ENCODE measurements at places on chromosomes 1 and 21.

- no peak for DNase-seq
Measured at GRCh38 chr1:65650682-65651081, 142.0 kb upstream of the PDE4B start.

GRCh38 chr1:107359472-107360241, 218.8 kb downstream of the NTNG1 start:
- no peak for DNase-seq

- DNase-seq: no peak
Measured at GRCh38 chr1:87219141-87219540, 109.5 kb upstream of the LMO4 start.

DNA sequence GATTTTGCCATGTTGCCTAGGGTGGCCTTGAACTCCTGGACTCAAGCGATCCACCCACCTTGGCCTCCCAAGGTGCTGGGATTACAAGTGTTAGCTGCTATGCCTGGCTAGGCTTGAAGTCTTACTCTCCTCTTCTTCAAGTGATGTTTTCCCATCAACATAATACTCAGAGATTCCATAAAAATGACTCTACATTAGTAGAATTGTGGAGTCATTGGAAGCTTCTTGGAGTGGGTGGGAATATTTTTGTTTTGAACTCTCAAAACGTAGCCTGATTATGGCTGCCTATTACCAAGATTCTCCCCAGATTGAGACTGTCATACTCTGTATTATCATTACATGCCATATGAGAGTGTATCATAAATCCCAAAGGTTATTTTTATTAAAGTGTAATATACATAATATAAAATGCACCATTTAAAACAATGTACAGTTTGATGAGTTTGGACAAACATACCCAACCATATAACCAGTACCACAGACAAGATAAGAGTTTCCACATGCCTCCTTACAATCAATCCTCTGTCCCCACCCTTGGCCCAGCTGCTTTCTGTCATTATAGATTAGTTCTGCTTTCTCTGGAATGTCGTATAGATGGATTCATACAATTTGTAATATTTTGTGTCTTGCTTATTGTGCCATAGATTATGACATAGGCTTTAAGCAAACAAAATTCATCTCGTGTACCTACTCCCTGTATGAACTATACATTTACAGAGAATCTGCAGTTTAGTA, 8.0 kb upstream of the DNM3 start:
- no peak for DNase-seq

- no peak for DNase-seq
Measured at GRCh38 chr21:33977721-33978369, 62.2 kb upstream of the ATP5PO start.

DNA sequence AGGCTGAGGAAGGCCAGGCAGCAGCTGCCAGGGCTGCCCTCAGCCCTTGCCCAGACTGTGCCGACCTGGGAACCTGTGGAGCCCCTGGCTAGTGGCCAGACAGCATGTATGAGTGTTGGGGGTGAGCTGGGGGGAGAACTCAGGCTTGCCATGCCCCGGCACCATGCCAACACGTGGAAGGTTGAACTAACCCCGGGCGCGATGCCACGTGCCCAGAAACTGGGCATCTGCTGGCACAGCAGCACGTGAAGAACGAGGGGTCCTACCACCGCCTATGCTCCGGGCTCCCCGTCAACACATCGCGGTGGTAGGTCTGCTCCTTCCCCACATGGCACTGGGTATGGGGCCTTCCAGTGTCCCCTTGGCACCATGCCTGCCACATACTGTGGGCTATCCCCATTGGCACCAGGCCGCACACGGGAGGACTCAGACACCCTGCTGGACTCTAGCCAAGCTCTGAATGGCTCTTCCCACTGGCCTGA, 68.7 kb downstream of the CASZ1 start:
- DNase-seq: no peak

- no peak for DNase-seq
Measured at GRCh38 chr1:181319907-181320306, 163.4 kb upstream of the CACNA1E start.

DNA sequence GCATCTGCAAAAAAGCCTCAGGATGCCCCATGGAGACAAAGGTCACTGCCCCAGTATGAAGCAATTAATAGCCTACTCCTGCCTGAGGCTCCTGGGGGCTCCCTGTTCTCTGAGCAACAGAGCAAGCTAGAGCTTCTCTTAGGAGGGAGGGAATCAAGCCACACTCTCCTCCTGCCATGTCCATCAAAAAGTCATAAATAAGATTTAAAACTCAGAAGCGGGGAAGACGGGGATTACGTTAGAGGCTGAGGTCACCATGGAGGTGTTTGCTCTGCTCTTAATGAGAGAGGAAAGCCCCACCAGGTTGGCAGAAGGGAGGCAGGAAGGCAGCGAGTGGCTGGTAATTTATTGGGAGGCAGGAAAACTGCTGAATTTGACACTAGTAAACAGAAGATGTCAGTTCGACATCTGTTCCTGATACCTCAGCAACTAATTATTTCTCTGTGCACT, 98.4 kb upstream of the TNR start:
- no peak for DNase-seq

DNA sequence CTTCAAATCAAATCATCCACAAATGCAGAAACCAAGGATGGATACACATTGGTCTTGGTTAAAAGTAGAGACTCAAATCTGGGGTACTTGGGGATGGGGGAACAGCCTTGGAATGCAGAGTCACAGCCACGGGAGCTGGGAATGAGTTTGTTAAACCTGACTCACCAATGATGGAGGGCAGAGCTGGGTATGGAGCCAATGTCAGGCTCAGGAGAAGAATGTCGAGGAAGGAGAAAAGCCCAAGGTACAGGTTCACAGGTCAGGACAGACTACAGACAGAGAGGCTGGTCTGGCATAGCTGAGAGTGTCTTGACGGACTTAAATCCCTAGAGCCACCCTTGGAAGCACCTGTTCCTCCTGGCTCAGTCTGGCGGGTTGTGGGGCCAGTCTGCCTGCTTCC, 237.6 kb downstream of the NTNG1 start:
- no peak for DNase-seq

DNA sequence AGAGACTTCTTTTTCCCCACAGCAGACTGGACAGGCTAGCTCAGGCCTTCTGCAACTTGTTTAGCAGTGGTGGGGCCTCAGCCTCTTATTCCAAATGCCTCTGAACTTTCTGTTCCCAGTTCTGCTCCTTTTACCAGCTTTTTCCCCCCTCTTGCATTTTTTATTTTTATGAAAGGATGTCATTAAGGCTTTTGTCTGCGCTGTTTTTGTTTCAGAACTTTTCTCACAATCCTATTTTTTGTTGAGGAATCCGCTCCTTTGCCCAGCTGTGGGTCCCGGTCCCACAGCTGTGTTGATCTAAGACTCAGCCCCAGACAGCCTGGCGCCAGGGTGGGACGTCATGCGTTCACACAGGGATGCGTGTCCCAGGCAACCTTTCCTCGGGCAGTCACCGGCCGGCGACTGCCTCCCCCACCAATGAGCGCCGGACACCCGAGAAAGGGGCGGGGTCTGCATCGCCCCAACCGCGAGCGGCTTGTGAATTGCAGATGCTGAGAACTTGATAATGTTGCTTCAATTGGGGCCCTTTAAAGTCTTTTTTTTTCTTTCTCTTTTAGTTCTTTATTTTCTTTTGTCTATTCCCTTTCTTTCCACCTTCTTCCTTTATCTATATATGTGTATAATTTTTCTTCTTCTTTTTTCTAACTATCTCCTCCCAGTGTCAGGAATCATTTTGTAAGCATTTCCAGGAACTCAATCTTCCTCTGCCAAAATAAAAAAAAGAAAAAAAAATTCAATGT, 3.0 kb upstream of the ID3 start:
- DNase-seq: no peak

GRCh38 chr1:92217721-92218120, at the start of gene C1orf146:
Gene C1orf146 (plus strand): TSS chr1:92217915. CDS start chr1:92231421, 13,506 bp downstream.
- DNase-seq: no peak

- DNase-seq: no peak
Measured at GRCh38 chr1:54972436-54972835, 8.0 kb upstream of the TMEM61 start.

GRCh38 chr1:5954964-5955363, 37.3 kb downstream of the NPHP4 start:
- DNase-seq: no peak

- no peak for DNase-seq
Measured at GRCh38 chr1:14929547-14930246, 223.8 kb upstream of the TMEM51 start.

GRCh38 chr1:24052220-24052619, 59.7 kb downstream of the MYOM3 start:
- DNase-seq: no peak

- DNase-seq: no peak
Measured at GRCh38 chr21:25494804-25495203, 112.5 kb downstream of the MRPL39 start.

DNA sequence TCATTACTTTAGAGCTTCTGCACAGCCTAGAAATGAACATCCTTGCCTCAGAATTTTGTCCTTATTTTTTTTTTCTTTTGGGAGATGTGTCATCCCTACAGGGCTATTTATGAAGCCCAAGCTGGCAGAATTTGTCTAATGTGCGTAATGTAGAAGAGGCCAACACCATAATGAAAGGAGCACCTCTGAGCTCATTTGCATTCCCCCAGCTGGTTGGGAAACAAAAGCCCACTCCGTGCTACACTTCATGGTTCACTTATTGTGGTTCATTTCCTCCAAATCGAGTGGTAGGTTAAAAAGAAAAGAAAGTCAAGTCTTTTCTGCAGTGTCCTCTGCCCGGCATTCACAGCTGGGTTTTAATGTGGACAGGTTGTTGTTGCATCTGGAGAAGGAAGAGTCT, 73.5 kb downstream of the KAZN start:
- no peak for DNase-seq
